ENCODE measurements at places on chromosomes 12 and 14. TPM values are rescaled to one million over a fixed set of nuclear protein-coding genes. Genes with fewer than 3 reads are reported as not detected.

The FBLN5 gene
- total RNA-seq, result 544 TPM

The FSCB gene
- total RNA-seq, result not detected

The STYK1 gene
- total RNA-seq, result 0.26 TPM

The KLHL33 gene
- total RNA-seq, result 0.09 TPM

The ARHGEF25 gene
- total RNA-seq, result 10.8 TPM

The C3AR1 gene
- not detected for total RNA-seq

The ESRRB gene
- total RNA-seq, result not detected

The CLEC6A gene
- total RNA-seq, result not detected

The TRPV4 gene
- total RNA-seq, result 1.9 TPM

The CHFR gene
- total RNA-seq, result 41.4 TPM

Measured in pericardium fibroblast (primary cell).